ENCODE measurements at places on chromosomes 4 and X.

DNA sequence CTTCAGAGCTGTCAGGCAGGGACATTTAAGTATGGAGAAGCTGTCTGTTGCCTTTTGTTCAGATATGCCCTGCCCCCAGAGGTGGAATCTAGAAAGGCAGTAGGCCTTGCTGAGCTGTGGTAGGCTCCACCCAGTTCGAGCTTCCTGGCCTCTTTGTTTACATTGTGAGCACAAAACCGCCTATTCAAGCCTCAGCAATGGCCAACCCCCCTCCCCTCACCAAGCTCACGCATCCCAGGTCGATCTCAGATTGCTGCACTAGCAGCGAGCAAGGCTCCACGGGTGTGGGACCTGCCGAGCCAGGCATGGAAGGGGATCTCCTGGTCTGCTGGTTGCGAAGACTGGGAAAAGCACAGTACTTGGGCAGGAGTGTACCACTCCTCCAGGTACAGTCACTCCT, 59.3 kb downstream of the ZNF674 start:
- no peak for DNase-seq

GRCh38 chr4:71140563-71140962, 147.1 kb downstream of the DCK start:
- no peak for DNase-seq

DNA sequence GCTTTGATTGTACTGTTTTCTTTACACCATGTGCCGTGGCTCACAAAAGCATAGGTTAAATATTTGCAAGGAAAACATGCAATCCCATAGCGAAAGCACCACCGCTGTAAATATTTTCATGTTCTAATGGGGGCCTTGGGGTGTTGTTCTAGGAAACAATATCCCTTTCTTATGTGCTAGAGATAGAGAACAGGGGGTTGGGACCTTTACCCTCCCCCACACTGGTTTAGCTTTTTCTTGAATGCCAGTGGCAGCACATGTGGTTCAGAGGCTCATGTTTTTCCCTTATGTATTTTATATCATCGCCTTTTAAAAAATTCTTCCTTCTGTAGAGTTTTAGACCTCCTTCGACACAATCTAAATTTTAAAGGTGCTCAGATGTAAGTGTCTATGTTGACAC, 422.6 kb upstream of the TENM3 start:
- DNase-seq: no peak

DNA sequence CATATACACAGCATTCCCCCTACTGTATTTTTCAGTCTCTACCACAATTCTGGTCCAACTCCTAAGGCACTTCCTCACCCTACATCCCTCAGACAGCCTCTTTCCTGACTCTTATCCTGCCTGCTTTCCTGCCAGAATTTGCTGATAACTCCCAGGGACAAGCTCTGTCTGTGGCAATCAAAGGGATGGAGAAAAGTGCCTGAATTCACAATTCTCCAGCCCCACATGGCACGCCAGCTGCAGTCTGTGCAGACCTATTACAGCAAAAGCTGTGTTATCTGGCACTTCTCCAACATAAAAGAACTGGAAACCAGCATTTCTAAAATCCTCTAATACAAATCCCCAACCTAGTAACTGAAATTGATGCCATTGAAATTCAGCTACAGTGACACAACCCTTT, 404.8 kb downstream of the KLHL13 start:
- DNase-seq: no peak

- no peak for DNase-seq
Observed at GRCh38 chr4:173543266-173543665, 13.2 kb upstream of the HAND2 start.

DNA sequence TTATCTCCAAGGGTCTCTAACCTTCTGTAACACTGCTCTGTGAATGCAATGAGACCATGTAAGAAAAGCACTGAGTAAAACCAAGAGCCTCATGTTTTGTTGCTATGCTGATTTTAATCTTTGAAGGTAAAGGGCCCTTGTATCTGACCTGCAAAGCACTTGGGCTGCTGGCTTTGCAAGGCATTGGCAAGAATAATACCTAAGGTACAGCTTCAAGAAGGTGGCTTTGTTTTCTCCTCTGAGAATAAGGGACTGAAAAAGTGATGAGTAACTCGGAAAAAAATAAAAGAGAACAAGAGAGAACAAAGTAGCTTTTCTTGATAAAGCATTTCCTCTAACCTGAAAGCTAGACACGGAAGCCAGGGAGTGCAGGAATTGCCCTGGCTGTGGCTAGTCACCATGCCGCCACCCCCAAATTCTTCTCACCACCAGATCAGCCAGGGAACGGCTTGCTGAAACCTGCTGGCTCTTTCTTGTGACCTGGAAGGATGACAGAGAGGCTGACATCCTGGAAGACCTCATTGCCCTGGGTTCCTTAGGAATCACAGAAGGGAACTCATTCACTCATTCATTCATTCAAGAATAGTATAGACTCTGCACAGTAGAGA, 41.8 kb upstream of the HS3ST1 start:
- DNase-seq: no peak

GRCh38 chrX:30220661-30221060, 5.3 kb downstream of the MAGEB2 start:
- no peak for DNase-seq

GRCh38 chr4:52019936-52020657, at the start of gene LRRC66:
TSS of gene LRRC66 (minus strand) at chr4:52020363. CDS start at chr4:52017613, 2,750 bp downstream.
- no peak for DNase-seq

DNA sequence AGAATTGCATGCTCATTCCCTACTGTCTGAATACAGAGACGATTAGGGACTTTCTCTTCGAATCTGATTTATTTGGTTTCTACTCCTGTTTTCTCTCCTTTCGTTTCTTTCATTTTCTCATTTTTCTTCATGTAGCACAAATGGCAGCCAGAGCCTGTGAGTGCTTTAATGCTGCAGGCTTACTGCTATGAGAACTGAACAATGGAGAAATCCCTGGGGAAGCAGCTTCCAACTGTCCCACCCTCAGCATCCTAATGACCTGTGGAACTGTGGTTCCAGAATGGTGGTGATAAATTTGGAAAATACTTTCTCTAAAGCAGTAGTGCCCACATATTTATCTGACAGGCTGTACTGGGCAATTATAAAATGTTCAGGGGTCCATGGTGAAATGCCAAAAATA, 930.4 kb downstream of the DMD start:
- DNase-seq: no peak

All from left lung (tissue), 14 donors.